ENCODE measurements at places on chromosomes 7 and 10.

DNA sequence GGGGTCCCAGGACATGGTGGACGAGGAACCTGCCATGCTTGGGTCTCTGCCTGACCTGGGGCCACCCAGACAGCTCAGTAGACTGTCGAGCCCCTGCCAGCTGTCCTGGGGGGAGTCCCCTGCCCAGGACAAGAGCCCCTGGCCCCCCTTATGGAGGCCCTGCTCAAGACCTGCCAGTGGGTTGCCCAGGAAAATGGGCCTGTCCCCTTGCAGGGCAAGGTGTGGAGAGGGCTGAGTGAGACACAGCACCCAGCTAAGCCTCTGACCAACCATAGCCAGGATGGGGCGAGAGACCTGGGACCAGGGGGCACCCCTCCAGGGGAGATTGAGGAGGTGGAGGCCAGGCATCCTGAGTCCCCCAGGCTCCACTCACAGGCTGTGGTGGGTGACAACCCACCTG lies 1.8 kb downstream of the FUOM start:
- DNase-seq = no peak

GRCh38 chr10:75508239-75508813 lies 76.9 kb downstream of the LRMDA start:
- no peak for DNase-seq

- no peak for DNase-seq
Measured at GRCh38 chr7:98267303-98267702, 14.2 kb upstream of the BRI3 start.

GRCh38 chr10:21740989-21741388 lies 207.0 kb downstream of the MLLT10 start:
- peak; percentile 67 for DNase-seq

DNA sequence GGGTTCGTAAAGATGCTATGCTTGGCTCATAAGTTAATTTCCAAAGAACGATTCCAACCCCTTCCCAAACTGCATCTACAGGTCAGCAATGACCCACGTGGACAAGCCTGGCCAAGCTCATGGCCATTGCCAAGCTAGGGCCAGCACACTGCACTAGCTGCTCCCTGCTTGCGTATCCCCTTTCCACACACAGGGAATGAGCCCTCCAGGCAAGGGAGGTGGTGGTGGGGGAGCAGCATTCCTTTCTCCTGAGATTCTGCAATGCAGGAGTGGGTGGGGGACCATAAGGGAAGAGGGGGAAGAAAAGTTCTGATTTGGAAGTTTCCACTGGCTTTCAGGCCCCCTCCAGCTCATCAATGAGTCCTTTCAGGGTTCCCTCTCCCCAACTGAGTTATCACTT lies 56.0 kb downstream of the SH3PXD2A start:
- no peak for DNase-seq

GRCh38 chr10:8616166-8616565 lies 561.7 kb downstream of the GATA3 start:
- DNase-seq = no peak

GRCh38 chr10:114195079-114195478 lies 15.9 kb downstream of the TDRD1 start:
- DNase-seq = no peak

DNA sequence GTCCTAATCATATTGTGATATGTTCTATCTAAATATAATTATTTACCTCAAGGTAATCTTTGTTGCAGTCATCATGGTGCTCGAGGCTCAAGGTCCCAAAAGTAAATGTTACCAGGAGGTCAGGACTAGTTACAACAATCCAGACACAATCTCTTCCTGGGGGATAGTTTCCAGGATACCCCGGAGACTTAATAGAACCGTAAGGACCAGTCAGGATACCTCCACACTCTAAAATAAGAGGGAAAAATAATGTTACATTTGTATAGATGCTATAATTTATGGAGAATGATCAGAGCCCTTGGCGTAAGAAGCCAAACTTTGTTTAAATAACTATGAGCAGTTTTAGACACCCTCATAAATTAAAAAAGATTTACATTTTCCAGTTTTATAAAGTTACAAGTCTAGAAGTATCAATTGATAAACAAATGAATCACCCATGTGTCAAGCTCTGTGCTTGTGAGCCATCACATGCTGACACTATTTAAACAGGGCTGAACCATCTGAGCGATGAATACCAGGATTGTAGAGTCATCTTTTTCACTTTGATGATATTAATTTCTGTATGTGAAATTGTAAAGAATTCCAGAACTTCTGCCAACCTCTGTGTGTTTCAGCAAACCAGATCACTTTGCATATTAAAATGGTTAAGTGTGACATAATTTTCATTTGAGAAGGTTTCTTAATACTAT lies 41.3 kb downstream of the CUBN start:
- DNase-seq = no peak

DNA sequence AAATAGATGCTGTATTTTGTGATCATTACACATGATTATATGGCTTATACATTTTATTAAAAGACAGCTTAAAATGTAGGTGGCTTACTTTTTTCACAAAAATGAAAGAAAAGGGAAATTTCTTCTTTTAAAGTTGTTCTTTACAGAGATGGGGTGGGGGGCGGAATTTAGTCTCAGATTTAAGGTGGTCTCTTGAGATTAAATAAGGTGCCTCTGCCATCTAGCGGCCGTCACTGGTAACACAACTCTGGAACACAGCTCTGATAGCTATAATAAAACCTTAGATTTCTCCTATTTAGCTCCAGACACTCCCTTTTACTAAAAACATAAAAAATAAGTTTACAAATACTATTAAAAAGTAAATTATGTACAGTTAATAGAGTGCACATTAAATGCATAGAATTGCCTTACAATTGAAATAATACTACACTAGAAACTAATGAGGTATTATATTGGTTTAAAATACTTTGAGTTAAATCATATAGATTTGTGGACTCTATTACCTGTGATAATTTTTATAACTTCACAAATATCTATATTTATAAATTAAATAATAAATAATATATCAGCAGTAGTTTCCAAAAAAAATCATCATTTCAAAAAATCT lies 210.9 kb downstream of the DGKB start:
- DNase-seq = no peak

GRCh38 chr7:116259871-116260440 lies 49.6 kb downstream of the TES start:
- DNase-seq = no peak

DNA sequence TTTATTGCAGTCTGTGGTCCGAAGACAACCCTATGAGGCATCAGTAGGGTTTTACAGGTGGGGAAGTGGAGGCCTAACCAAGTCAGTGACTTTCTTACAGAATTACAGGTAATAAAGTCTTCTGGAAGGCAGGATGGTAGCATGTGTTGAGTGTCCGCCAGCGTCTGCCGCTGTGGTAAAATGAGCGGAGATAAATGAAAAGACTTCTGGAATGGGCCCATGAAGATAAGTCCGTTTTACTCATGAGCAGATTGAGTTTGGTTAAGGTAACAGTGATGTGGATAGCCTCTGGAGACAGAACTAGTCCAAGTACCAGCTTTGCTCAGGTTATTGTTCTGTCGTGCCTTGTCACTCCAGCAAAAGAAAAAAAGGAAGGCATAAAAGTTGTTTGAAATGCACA lies 966 bp downstream of the FBH1 start:
- no peak for DNase-seq

DNA sequence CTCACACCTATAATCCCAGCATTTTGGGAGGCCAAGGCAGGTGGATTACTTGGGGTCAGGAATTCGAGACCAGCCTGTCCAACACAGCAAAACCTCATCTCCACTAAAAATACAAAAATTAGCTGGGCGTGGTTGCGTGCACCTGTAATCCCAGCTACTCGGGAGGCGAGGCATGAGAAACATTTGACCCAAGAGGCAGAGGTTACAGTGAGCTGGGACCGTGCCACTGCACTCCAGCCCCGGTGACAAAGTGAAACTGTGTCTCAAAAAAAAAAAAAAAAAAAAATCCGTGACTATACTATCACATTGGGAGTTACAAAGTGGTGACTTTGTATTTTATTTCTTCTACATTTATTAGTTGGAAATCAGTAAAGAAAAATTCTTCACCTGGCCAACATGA lies 101.2 kb downstream of the EPC1 start:
- no peak for DNase-seq
